ENCODE measurements at places on chromosomes 2 and 18. TPM values are rescaled to one million over a fixed set of nuclear protein-coding genes. Genes with fewer than 3 reads are reported as not detected.

ANKRD30BL gene
- not detected for total RNA-seq

DRC1 gene
- not detected for total RNA-seq

NCK2 gene
- 46.9 TPM for total RNA-seq

PCARE gene
- total RNA-seq: not detected

SLC16A14 gene
- total RNA-seq: 7.5 TPM

TPRKB gene
- 25.2 TPM for total RNA-seq

HOXD9 gene
- 2.8 TPM for total RNA-seq

GRCh38 chr18:78788161-78788560, 191.5 kb upstream of the SALL3 start:
- no peak overlapping the region for H3K4me3 ChIP-seq
- H3K36me3 ChIP-seq: no peaks in the 10 kb centered on the region
- no peak for DNase-seq
- no peak overlapping the region for H3K27ac ChIP-seq
- H3K4me1 ChIP-seq: no peaks in the 10 kb centered on the region

DNA sequence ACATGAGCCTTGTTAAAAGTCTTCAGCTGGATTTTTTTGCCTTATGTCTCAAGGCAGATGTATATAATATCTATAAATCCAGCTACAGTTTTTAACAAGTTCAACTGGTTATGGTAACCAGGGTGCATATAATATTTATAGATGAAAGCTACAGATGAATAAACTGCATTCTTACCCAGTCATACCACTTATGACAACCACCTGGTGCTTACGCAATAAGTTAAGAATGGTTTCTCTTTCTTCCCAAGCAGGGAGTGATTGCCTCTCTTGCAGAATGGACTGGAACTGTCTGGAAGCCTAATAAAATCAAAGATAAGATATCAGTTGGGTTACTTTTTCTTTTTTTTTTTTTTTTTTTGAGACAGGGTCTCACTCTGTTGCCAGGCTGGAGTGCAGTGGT, 19.6 kb downstream of the DHX57 start:
- no peaks in the 10 kb centered on the region for H3K4me1 ChIP-seq
- H3K27me3 ChIP-seq: no peaks in the 10 kb centered on the region
- H3K27ac ChIP-seq: no peak overlapping the region
- DNase-seq: no peak
- no peak overlapping the region for H3K4me3 ChIP-seq

GRCh38 chr2:198476007-198476406, 671.6 kb downstream of the PLCL1 start:
- no peak overlapping the region for H3K4me3 ChIP-seq
- H3K4me1 ChIP-seq: no peaks in the 10 kb centered on the region
- no peaks in the 10 kb centered on the region for H3K27me3 ChIP-seq
- no peak overlapping the region for H3K27ac ChIP-seq
- no peak for DNase-seq
- no peaks in the 10 kb centered on the region for H3K36me3 ChIP-seq

DNA sequence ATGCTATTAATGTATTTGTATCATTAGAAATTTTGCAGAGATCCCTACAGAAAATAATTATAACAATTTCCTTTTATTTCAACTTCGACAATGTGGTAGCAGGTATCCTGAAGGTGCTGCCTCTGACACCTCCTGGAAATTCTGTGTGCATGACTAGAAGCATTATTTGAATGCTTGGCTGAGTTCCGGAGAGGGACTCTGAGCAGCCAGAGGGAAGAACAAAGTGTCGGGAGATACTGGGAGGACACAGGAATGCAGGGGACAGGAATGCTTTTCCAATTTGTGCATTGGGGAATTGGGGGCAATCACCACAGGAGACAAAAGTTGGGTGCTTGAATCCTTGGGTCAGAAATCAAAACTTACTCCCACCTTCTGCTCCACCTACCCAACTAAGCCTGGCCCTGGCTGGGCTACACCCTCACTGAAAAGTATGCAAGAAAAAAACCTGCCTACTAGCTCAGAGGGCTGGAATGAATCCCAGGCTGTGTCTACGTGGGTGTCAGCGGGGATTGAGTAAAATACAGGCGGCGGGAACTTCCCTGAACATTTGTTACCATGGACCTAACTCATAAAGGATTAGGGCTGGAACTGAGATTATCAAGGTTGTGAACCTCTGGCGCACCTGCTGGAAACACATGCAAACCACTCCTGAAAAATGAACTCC, 299.3 kb downstream of the SOX11 start:
- peak; percentile 51 for DNase-seq
- no peaks in the 10 kb centered on the region for H3K4me1 ChIP-seq
- H3K27me3 ChIP-seq: no peaks in the 10 kb centered on the region
- H3K36me3 ChIP-seq: no peaks in the 10 kb centered on the region

- H3K36me3 ChIP-seq: no peaks in the 10 kb centered on the region
- no peak overlapping the region for H3K27ac ChIP-seq
- H3K4me1 ChIP-seq: no peaks in the 10 kb centered on the region
- no peak for DNase-seq
Observed at GRCh38 chr2:12694990-12695774, 21.6 kb upstream of the TRIB2 start.

GRCh38 chr2:120013597-120014223, 833 bp downstream of the EPB41L5 start:
- no peaks in the 10 kb centered on the region for H3K4me1 ChIP-seq
- H3K36me3 ChIP-seq: no peaks in the 10 kb centered on the region
- peak overlapping the region; percentile 95 for H3K27ac ChIP-seq
- no peaks in the 10 kb centered on the region for H3K27me3 ChIP-seq
- no peak for DNase-seq

DNA sequence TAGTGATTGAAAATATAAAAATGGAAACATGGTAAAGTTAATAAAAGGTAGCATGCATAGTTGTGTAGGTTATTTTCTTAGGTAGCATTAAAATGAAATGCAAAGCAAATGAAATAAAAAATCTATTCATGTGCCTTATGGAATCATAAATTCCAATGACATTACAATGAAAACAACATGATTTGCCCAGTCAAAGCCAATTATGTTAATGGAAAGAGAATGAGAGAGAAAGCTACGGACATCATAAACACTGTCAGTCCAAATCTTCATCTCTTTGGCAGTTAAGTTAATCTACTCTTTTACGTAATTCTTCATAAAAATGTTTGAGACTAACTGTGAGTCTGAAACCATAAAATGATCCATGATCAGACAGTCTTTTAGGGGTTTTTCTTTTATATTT, 636.7 kb upstream of the SYT4 start:
- no peaks in the 10 kb centered on the region for H3K4me1 ChIP-seq
- no peak overlapping the region for H3K4me3 ChIP-seq
- H3K27ac ChIP-seq: no peak overlapping the region
- H3K36me3 ChIP-seq: peaks cover 4% of the 10 kb centered on the region
- DNase-seq: no peak

DNA sequence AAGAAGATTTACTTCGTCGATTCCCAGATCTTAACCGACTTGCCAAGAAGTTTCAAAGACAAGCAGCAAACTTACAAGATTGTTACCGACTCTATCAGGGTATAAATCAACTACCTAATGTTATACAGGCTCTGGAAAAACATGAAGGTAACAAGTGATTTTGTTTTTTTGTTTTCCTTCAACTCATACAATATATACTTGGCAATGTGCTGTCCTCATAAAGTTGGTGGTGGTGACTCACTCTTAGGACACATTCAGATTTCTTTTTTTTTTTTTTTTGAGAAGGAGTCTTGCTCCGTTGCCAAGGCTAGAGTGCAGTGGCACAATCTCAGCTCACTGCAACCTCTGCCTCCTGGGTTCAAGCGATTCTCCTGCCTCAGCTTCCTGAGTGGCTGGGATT, 26.8 kb downstream of the MSH2 start:
- no peaks in the 10 kb centered on the region for H3K36me3 ChIP-seq
- no peak overlapping the region for H3K27ac ChIP-seq
- H3K27me3 ChIP-seq: no peaks in the 10 kb centered on the region
- H3K4me1 ChIP-seq: no peaks in the 10 kb centered on the region

DNA sequence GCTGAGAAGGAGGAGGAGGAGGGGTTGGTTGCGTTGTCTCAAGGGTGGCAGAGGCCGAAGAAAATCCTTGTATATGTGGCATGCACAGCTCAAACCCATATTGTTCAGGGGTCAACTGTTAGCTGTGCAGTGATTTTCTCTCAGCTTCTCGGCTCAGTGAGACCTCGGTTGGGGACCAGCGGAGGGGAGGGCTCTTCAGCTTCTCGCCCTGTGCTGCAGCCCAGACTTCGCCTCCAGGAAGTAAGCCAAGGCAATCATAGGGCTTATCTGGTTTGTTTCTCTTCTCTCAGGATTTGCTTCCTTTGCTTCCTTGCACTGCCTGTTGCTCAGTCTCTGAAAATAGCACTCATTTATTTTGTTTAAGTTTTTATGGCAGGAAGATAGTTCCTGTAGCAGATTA, 85.5 kb downstream of the SOWAHC start:
- no peak overlapping the region for H3K4me3 ChIP-seq
- no peaks in the 10 kb centered on the region for H3K36me3 ChIP-seq
- H3K27me3 ChIP-seq: no peaks in the 10 kb centered on the region
- DNase-seq: no peak
- H3K4me1 ChIP-seq: peaks cover 7% of the 10 kb centered on the region
- peak overlapping the region; percentile 68 for H3K27ac ChIP-seq

- no peaks in the 10 kb centered on the region for H3K27me3 ChIP-seq
- H3K36me3 ChIP-seq: no peaks in the 10 kb centered on the region
- no peak overlapping the region for H3K4me3 ChIP-seq
- H3K4me1 ChIP-seq: no peaks in the 10 kb centered on the region
Observed at GRCh38 chr2:36449213-36449612, 93.6 kb downstream of the CRIM1 start.

DNA sequence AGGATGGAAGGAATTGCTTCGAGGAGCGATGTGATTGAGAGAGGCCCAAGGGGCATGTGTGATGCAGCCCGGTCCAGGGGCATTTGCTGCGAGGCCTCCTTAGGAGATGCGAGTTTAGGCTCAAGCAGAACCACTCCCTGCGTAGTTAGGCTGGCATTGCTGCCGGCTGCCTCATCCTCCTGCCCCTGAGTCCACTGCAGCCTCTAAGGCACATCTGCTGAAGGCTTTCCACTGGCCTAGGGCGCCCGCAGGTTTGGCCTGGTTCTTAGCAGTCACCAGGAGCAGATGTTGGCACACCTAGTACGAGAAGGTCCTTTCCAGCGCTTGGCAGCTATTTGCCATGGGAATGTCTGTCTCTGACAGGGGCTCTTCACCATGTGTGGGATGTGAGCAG, 20.7 kb downstream of the INPP5D start:
- peak; percentile 19 for DNase-seq
- no peaks in the 10 kb centered on the region for H3K36me3 ChIP-seq
- no peaks in the 10 kb centered on the region for H3K27me3 ChIP-seq
- no peak overlapping the region for H3K4me3 ChIP-seq
- no peaks in the 10 kb centered on the region for H3K4me1 ChIP-seq
- H3K27ac ChIP-seq: no peak overlapping the region
